ENCODE measurements at places on chromosomes 12 and 14.

- no peak for DNase-seq
Observed at GRCh38 chr14:81455390-81455789, 55.3 kb upstream of the STON2 start.

DNA sequence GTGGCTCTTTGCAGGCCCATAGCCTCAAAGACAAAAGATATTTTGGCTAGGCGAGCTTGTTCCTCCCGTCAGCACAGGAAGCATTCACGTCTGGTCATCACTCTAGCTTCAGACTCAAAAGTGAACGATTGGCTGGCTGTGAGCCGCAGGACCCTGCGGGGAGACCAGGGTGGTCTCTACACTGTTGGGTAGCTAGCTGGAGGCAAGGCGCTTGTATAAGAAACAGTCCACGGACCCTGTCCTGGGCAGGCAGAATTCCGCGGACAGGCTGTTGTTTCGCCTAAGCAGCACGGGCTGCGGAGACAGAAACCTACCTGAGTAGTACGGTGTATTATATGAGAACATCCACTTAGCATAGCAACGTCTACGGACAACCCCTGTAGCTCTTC lies 29.6 kb downstream of the WBP11 start:
- no peak for DNase-seq

- DNase-seq = no peak
Observed at GRCh38 chr12:94799136-94799535, 148.8 kb upstream of the TMCC3 start.

DNA sequence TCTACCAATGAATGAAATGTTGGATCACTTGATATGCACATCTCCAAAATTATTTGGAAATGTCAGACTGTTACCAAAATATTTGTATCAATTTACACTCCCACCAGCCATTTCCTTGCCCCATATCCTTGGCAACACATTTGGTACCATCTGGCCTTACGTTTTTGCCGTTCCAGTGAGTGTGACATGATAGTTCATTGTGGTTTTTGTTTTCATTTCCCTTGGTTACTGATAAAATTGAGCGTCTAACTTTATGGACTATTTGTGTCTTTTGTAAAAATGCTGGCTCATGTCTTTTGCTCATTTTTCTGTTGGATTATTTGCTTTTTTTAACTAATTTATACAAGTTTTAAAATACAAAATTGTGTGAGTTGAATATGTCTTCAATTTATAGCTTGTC lies 11.0 kb downstream of the KLHDC1 start:
- DNase-seq = no peak

Measured in stimulated activated CD8-positive, alpha-beta memory T cell treated with anti-CD3 and anti-CD28 coated beads, Interleukin-15, amount 100 ng/mL, for 4 hours (primary cell).